Stimulated activated CD8-positive, alpha-beta memory T cell treated with anti-CD3 and anti-CD28 coated beads, Interleukin-4, amount 100 ng/mL, for 48 hours (primary cell): ENCODE measurements at places on chromosomes 5 and 9.

DNA sequence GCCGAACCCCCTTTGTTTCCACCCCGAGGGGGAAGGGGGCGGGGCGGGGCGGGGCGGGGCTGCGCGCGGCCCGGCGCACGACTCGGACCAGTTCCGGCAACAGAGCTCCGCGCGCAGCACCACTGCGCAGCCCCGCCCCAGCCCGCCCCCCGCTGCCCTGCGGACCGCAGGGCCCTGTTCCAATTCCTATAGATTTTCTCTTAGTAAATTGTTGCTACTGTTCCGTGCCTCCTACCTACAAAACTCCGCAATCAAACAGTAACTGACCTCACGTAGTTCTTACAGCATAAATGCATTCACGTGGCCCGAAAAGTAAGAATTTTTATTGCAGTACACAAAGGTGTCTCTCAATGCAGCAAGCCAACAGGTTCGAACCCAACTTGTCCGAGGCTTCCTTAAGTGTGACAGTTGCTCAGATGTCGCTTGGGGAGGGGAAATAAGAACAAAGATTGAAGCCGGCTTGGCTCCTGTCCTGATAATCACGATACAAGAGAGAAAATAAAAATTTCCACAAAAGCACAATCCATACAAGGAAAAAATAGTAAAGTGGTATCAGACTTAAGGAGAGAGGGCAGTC lies 1.2 kb upstream of the RNF38 start:
- no peak for DNase-seq

DNA sequence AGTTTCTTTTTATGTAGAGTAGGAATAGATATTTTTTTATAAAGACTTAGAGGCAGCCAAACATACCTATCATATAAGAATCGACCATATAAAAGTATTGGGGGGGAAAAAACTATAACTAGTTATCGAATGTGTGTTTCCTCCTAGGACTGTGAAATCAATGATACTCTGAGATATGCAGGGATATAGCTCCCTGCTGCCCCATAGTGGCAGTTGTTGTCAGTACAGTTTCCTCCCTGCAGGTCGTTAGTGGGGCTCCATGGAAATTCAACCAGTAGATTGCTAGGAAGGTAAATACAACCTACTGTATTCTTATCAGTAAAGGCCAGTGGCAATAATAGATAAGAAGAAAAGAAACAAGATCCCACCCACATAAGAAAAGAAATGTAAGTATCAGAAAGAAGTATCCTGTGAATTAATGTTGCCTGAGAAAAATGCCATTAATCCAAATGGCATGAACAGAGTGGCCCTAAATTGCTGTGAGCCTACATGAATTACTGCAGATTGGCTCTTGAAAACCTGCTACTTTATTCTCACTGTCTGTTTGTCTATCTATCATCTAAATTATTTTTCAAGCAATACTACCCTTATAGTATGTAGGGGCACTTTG lies 136.9 kb upstream of the FBN2 start:
- DNase-seq = peak; percentile 65

GRCh38 chr5:177474846-177475562 lies 1.6 kb upstream of the DBN1 start:
- no peak for DNase-seq

DNA sequence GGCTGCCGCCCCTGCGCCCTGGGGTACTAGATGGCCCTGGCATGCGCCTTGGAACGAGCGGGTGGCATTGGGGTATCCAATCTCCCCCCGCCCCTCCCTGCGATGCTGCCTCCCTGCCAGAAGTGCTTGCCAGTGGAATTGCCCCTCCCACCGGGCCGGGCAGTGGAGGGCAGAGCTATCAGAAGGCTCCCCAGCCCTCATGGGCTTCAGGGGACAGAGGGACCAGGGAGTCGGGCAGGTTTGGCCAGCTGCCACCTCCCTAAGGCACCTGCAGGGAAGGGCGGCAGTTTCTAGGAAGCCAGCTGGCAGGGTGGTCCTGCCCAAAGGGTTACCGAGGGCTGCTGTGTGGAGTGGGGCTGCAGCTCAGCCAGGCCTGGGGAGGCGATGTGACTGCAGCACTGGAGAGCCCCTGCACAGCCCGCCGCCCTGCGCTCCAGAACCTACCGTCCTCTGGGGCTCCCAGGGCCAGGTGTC lies 52.8 kb upstream of the EGFL7 start:
- no peak for DNase-seq

DNA sequence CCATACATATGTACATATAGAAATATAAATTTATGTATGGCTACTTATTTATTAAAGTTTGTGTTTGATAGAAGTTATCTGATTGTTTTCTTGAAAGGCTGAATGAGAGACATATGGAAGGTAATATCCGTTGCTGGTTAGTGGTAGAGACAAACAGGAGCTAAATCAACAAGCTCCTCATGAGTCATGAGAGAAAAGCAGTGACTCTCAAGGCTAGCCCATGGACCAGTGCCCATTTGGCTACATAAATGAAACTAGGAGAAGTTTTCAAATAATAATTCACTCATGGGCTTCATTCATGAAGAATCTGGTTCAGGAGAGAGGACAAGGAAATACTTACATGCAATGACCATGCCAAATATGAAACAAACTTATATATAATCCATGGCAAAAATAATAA lies 504.5 kb upstream of the ITGA1 start:
- no peak for DNase-seq

- no peak for DNase-seq
Measured at GRCh38 chr5:158563760-158564390, 535.8 kb downstream of the EBF1 start.

DNA sequence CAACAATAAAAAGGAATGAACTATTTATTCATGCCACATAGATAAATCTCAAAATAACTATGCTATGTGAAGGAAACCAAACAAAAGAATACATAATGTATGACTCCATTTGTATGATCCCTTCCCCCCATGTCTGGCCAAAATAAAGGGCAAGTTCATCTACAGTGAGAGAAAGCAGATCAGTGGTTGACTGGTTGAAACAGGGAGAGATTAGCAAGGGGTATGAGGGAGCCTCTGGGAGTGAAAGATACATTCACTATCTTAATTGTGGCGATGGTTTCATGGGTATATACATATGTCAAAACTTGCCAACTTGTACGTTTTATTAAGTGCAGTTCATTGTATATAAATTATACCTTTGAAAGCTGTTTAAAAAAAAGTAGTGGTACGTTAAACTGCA lies 4.8 kb downstream of the PSMD5 start:
- DNase-seq = no peak

DNA sequence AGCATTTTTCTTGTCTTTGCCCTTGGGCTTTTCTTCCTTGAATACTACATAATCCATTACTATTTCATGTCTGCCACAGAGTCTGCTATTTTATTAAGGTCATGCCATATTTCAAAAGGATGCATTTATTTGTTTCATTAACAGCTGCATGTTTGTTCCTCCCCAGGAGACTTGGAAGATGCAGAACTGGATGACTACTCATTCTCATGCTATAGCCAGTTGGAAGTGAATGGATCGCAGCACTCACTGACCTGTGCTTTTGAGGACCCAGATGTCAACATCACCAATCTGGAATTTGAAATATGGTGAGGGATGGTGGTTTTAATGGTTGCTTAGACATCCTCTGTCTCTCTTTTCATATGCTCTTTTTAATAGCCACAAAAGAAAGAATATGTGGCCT lies 4.0 kb downstream of the IL7R start:
- DNase-seq = no peak

GRCh38 chr5:130978475-130978874 lies 186.6 kb downstream of the HINT1 start:
- DNase-seq = no peak

DNA sequence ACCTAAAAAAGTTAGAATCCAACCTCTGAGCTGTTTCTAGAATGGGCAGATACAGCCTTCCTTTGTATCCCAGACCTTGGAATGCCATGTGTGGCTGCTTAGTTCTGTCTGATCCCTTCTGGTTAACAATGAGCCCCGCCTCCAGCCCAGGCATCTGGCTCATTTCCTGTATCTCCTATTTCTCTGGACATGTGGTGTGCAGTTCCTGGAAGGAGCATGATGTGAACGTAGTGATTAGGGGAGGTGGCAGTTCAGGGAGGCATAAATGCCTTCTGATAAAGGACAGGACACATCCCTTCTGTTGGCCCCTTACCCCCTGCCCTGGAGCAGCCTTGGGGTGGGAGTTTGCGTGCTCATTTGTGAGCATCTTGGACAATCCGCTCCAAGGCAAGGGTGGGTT lies 243.0 kb downstream of the ZSWIM6 start:
- DNase-seq = no peak

- no peak for DNase-seq
Measured at GRCh38 chr5:32805971-32806638, 95.0 kb downstream of the NPR3 start.

DNA sequence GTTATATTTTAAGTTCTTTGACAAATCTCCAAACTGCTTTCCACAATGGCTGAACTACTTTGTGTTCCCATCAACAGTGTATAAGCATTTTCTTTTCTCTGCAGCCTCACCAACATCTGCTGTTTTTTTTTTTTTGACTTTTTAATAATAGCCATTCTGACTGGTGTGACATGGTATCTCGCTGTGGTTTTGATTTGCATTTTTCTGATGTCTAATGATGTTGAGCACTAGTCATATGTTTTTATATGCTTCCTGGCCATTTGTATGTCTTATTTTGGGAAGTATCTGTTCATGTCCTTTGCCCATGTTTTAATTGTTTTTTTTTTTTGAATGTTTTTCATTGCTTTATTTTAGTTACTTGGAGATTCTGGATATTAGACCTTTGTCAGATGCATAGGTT lies 196.6 kb downstream of the PLK2 start:
- DNase-seq = no peak

DNA sequence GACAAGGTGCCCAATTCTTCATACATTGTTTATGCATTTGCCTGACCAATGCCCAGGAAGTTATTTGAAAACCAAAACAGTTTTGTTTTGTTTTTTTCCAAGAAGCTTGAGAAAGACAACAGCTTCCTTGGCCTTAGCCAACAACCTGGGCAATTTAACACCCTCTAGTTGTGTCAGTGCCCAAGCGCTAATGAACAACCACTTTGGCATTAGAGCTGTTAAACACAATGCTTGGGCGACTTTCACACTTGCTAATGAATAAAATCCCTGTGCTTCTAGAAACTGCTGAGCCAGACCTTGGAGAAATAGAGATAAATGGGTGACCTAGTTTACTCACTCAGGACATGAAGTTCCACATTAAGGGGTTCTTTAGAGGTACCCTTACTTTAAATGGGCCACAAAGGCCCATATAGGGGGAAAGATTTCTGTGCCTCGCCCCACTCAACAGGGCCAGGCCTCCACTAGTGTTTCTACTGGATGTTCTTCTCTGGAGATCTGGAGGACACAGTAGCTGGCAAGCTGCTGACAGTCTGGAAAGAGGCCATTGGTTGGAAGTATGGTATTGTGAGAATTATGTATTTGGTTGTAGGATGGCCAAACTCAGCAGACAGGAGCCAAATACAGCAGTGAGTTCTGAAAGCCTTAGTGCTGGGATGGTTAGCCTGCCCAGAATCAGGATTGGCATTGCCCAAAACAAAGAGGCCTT lies 179.8 kb downstream of the DOCK8 start:
- no peak for DNase-seq
